NCI-H460 (cell line): ENCODE measurements at places on chromosomes 4 and X.
A peak's percentile ranks its signal among the peaks of the same experiment; 100 is the strongest.

DNA sequence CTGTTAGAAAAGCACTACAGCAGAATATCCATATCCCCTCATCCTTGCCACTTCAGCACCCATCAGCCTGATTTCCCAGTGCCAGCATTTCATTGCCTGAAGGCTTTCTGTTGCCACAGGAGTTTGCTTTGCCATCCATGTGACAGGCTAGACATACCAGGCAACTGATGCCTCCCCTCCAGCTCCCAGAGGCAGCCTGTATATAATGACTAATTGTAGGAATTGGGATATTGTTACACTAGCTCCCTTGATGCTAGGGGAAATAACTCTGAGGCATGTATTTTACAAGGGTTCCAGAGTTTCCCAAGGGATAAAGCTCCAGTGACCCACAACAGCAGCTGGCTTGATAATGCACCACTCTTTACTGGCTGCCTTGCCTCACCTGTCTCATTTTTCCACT is 608.0 kb upstream of the FTHL17 start:
- DNase-seq, result no peak

GRCh38 chr4:2226261-2226660 is 15.7 kb downstream of the HAUS3 start:
- DNase-seq, result no peak

DNA sequence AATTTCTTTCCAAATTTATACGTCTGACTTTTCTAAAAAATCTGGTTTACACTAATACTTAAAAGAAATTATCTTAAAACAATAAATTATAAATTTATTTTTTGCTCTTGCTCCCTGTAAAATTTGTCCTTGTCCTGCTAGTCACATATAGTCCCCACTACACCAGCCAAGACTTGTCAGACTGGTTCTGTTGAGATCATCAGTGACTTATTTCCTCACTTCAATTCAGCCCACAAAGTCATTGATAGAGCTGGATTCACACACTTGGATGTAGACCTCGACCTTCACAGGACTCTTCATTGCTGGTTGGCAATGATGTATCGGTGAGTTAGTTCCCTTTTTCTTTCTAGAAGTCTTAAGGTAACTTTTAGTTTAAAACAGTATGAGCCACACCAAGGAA is at the start of gene TMPRSS11E:
Gene TMPRSS11E (plus strand): TSS at position 263 of the 400 bp plus-strand sequence. CDS start 50 bp downstream, at position 313.
- no peak for DNase-seq

DNA sequence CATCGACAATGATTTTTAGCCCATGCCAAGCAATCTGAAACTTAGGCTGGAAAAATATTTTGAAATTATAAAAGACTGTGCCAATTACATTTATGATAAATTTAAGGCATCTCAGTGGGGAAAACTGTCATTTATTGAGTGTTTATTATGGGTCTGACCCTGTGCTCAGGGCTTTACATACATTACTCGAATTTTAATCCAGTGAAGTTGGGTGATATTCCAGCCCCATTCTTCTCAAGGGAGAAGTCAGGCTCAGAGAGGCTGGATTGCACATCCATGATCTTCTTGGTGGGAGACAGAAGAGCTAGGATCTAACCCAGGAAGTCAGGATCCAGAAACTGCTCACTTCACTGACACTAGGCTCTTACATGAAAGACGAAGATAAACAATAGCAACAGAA is 260.8 kb downstream of the QDPR start:
- DNase-seq, result no peak

- DNase-seq, result no peak
Measured at GRCh38 chr4:78002260-78002659, 54.9 kb upstream of the FRAS1 start.

DNA sequence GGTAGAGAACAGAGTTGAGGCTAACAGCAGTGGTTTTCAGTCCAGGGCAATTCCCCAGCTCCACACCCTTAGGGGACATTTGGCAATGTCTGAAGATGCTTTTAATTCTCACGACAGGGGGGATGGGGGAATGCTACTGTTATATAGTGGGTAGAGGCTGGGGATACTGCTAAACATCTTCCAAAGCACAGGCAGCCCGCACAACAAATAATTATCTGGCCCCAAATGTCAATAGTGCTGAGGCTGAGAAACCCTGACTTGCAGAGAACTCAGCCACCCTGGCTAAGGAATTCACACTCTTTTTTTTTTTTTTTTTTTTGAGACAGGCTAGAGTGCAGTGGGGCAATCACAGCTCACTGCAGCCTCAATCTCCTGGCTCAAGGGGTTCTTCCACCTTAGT is 60.6 kb downstream of the POLR2B start:
- no peak for DNase-seq

DNA sequence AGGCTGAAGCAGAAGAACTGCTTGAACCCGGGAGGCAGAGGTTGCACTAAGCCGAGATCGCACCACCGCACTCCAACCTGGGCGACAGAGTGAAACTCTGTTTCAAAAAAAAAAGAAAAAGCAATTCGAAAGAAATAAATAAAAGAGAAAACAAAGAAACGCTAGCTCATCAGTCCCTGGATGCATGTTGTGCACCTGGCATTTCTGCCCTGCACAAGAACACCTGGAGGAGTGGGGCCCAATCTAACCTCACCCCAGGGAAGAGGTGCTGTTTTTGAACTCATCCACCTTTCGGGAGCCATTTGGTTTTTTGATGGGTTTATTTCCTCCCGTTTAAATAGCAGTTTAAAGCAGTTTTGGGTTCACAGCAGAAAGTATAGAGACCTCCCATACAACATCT is 5.7 kb upstream of the MRFAP1 start:
- no peak for DNase-seq

DNA sequence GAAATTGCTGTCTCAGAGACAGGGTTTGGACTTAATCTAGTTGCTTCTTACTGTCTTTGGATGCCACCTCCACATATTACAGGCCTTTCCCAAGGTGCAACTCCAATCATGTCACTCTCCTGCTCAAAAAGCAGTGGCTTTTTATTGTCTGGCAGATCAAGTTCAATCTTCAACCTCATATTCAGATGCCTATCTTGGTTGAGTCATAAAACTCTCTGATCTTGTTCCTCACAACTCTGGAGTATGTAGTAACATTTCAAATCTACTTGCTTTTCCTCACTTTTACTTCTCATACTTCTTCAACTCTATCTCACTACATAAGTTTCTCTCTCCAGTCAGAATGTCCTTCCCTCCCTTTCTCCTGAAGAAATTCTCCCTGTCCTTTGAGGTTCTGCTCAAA is 180.6 kb downstream of the VSIG4 start:
- DNase-seq, result no peak

DNA sequence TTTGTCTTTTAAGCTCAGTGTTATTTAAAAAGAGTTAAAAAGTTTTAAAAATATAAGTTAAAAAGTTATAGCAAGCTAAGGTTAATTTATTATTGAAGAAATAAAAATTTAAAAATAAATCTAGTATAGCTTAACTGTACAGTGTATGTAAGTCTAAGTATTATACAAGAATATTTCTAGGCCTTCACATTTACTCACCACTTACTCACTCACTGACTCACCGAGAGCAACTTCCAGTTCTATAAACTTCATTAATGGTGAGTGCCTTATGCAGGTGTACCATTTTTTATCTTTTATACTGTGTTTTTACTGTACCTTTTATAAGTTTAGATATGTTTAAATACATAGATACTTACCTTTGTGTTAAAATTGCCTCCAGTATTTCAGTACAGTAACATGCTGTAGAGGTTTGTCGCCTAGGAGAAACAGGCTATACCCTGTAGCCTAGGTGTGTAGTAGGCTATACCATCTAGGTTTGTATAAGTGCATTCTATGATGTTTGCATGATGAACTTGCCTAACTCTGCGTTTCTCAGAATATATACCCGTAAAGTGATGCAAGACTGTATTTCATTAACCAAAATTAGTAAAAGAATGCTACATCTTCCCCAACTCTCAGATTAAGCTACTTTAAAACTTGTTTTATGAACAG is 202.9 kb downstream of the CFAP299 start:
- DNase-seq, result no peak

- DNase-seq, result no peak
Measured at GRCh38 chr4:42391981-42392380, 5.3 kb upstream of the SHISA3 start.

DNA sequence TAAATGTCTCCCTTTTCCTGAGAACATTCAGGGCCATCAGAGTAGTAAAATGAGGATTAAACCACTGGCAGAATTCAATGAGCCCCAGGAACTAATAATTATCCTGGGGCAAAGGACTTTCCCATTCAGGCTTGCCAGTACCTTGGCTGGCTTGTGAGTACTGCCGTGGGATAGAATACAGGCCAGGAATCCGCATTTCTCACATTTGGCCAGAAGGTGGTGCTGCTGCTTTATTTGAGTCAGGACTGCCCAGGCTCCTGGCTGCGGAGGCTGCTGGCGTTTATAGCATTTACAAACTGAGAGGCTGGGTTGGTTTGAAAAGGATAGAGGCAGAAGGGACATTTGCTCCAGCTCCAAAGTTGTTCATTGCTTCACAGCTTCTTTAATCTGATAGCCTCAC is 91.4 kb downstream of the RTL9 start:
- DNase-seq, result peak; percentile 69

GRCh38 chrX:150873616-150874015 is 24.9 kb downstream of the CD99L2 start:
- no peak for DNase-seq

DNA sequence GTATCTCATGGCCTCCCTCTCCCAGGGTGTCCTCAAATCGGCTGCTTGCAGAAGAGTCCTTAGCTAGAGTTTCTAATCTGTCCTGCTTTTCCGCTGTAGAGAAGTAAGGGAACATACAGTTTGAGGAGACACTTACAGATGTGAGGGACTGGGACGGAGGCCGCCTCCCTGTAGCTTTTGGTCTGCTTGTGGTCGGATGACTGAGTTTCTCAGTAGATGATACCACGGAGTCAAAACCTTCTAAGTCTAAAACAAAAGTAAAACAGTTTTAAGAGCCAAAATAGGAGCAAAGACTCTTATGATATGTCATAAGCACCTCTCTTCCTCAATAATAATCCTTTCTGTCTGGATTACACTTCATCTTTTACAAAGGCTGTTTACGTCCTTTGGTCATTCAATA is 34.5 kb upstream of the MAP3K15 start:
- DNase-seq, result no peak
